Right ventricle myocardium superior (tissue), 1 donor: ENCODE measurements at places on chromosomes 1 and 21.

DNA sequence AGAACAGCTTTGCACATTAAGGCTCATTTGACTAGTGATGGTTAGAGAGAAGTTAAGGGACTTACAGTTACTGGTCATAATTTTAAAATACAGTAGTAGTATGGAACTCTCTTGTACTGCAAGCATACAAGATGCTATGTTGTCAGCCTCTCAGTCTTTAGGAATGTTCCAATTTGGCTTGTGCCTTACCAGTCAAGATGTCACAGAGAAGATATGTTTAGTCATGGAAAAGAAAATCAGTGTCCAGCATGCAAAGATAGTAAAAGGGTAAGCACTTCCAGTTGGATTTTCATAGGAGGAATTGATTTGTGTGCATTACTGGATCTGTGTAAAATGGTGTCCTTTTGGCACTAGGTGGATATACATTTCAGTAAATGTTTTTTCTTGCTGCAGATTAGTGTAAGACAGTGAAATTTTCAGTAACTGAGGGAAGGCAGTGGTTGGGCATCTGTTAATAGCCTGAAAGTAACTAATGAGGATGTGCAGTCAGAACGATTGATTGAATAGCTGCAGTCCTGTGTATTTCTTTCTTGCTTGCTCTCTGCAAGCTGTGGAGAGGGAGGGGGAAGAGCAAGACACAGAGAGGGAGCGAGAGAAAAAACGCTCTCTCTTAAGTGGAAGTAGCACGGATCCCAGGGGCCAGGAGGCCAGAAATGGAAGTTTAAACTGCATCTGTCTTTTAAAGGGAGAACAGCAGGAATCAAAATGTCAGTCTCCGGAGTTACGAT is 108.2 kb downstream of the CLEC20A start:
- no peak for DNase-seq

DNA sequence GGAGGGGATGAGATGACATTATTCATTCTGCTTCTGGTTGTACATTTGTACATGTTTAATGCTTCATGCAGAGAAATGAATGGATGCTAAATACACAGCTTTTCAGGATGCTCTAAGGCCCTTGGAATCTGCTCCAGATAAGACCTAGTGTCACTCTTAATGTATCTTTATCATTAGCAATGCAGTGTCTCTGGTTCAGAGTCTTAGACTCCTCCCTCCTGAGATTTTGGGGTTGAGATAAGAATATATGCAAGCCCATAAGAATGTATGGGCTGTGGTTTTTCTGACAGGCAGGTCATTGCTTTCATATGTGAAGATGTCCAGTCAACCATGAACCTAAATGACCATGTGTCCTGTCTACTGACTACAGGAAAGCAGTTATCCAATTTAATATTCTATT is 415.5 kb downstream of the RPS6KC1 start:
- no peak for DNase-seq

DNA sequence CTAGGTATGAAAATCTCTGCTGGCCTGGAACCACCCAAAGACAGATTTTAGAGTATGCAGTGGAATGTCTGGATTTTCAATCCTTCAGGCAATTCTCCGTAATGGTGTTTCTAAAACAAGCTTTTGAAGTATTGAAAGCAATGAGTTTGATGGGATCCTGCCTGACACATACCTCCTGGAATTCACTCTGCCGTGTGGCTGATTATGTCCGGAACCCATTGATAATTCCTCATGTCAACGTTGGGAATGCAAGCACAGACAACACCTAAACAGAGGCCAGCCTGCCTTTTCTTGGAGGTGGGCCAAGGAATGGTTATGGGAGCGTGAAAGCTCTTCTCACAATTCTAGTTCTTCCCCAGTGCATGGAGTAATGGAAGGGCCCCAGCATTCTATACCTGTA is 168.9 kb upstream of the HMCN1 start:
- DNase-seq: no peak

GRCh38 chr1:10669570-10669969 is 126.9 kb downstream of the CASZ1 start:
- no peak for DNase-seq

GRCh38 chr1:33241866-33242265 is 14.4 kb upstream of the ZNF362 start:
- DNase-seq: no peak

- DNase-seq: peak; percentile 57
Measured at GRCh38 chr1:53326598-53327181, 1.2 kb downstream of the LRP8 start.

- DNase-seq: no peak
Measured at GRCh38 chr1:30001732-30002039, 721.7 kb downstream of the MATN1 start.

GRCh38 chr1:206082831-206083695 is 30.1 kb downstream of the RHEX start:
- DNase-seq: no peak
